Stimulated activated CD4-positive, alpha-beta T cell treated with anti-CD3 and anti-CD28 coated beads, Interleukin-2, amount 100 ng/mL, for 24 hours (primary cell): ENCODE measurements at places on chromosomes 2 and 18.
A peak's percentile ranks its signal among the peaks of the same experiment; 100 is the strongest.

DNA sequence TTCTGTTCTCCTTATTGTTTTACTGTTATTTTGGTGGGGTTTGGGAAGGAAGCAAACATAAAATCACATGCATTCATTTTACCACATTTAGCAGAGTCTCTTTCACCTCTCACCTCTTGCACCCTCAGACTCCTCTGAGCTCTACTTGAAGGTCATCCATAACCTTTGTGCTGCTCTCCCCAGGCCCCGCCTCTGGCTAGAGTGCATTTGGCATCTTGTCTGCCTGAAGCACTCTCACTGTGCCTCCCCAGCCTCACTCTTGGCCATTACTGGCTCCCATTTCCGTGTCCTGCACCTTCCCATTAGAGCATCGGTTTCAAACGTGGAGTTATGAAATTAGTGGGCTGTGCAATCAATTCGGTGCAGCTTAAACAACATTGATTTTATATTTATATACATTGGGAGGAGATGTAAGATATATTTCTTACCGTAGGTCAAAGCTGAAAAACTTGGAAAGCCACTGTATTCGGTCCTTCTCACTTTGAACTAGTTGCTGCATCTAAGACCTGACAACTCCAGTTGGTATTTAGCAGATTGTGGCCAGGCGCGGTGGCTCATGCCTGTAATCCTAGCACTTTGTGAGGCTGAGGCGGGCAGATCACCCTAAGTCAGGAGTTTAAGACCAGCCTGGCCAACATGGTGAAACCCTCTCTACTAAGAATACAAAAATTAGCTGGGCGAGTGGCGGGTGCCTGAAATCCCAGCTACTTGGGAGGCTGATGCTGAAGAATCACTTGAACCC is 6.9 kb upstream of the ZFAND2B start:
- DNase-seq, result no peak

DNA sequence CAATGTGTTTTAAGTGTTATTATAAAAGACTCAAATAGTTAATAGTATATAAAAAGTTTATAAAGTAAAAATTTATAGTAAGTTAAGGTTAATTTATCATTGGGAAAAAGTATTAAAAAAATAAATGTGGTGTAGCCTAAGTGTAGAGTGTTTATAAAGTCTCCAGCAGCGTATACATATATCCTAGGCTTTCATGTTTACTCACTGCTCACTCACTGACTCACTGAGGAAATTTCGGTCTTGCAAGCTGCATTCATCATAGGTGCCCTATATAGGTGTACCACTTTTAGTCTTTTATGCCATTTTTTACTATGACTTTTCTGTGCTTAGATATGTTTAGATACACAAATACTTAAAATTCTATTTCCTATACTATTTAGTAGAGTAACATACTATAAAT is 866.0 kb downstream of the CBLN2 start:
- DNase-seq, result no peak

GRCh38 chr2:239693330-239693729 is 292.5 kb upstream of the HDAC4 start:
- no peak for DNase-seq

DNA sequence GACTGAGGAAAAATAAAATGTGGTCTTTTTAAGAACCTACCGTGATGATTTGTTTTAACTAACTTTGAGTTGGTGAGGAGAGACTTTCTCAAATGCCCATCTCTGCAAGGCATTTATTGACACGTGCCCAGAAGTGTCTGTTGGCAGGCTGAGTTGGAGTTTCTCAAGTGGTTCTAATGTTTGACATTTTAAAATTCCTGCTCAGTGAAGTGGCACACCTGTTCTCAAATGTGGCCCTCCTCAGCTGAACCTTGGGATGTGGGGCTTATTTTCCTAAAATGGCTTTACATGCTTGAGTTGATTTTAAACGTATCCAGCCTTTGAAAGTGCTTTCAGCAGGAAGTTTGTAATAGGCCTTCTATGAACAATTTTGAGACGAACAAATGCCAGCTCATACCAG is 876 bp upstream of the CAVIN2 start:
- DNase-seq, result no peak

- DNase-seq, result no peak
Measured at GRCh38 chr2:100616841-100617390, 54.1 kb downstream of the PDCL3 start.

GRCh38 chr2:147614471-147614870 is 230.4 kb upstream of the ACVR2A start:
- no peak for DNase-seq

GRCh38 chr2:29527947-29528346 is 393.4 kb downstream of the ALK start:
- DNase-seq, result no peak

GRCh38 chr2:132652474-132652873 is 17.5 kb downstream of the LYPD1 start:
- no peak for DNase-seq

- no peak for DNase-seq
Measured at GRCh38 chr2:47653036-47653435, 129.9 kb upstream of the MSH6 start.

DNA sequence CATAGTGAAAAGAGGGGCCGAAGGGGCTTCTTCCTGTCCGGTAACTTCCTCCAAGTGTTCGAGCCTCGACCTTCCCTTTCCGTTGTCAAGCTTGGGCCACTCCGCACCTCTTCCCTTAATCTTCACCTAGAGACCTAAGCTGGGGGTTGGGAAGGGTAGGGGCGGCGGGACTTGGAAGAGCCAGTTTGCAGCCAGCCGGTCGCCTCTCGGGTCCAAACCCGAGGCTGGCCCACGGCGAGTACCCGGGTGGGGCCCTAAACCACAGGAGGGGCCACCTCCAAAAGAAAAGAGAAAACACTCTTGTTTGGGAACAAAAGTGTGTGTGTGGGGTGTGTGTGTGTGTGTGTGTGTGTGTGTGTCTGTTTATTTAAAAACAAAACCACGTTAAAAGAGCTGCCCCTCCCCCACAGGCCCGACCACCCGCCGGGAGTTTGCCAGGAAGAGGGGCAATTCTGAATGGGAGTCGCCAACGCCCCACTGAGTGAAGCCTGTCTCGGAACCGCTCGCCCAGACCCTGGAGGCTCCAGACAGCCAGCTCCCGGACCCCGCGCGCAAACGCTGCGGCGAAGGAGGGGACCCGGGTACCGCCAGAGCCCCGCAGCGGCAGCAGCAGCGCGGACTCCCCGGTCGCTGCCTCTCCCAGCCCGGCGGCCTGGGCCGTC is 488 bp upstream of the RHOB start:
- no peak for DNase-seq

GRCh38 chr2:171083451-171083850 is 77.2 kb downstream of the TLK1 start:
- no peak for DNase-seq

- no peak for DNase-seq
Measured at GRCh38 chr2:56505885-56506284, 322.1 kb downstream of the CCDC85A start.

- DNase-seq, result no peak
Measured at GRCh38 chr2:43837831-43838559, 644 bp downstream of the ABCG5 start.

DNA sequence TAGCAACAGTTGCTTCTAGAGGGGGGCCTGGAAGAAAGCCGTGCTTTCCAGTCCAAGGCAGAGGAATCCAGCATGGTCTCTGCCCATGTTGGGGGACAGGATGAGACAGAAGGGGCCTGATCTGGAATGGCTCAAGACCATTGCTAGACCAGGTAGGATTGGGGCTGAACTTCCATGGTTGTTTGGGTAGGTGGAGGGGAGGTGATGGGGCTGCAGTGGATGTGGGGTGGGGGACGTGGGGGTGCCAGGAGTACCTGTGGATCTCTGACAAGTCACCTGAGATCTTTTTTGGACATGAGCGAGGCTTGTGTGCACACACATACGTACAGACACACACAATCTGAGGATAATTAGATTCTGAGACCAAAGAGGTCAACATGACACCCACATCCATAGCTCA is 228.7 kb upstream of the SKOR2 start:
- no peak for DNase-seq

GRCh38 chr18:62715436-62715758 is at the start of gene PHLPP1:
TSS of gene PHLPP1 (plus strand) at chr18:62715541. CDS start at chr18:62715684, 143 bp downstream.
- DNase-seq, result no peak

DNA sequence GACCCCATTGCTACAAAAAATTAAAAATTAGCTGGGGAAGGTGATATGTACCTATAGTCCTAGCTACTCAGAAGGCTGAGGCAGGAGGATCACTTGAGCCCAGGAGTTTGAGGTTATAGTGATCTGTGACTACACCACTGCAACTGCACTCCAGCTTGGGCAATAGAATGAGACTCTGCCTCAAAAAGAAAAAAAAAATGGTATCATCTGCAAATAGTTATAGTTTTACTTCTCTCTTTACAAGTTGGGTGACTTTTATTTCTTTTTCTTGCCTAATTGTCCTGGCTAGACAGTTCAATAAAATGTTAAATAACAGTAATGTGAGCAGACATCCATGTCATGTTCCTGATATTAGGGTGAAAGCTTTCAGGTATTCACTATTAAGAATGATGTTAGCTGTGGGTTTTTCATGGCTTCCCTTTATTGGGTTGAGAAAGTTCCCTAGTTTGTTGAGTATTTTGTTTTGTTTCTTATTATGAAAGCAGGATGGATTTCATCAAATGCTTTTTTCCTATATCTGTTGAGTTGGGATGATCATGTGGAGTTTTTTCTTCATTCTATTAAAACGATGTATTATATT is 24.9 kb upstream of the ACOXL start:
- no peak for DNase-seq

DNA sequence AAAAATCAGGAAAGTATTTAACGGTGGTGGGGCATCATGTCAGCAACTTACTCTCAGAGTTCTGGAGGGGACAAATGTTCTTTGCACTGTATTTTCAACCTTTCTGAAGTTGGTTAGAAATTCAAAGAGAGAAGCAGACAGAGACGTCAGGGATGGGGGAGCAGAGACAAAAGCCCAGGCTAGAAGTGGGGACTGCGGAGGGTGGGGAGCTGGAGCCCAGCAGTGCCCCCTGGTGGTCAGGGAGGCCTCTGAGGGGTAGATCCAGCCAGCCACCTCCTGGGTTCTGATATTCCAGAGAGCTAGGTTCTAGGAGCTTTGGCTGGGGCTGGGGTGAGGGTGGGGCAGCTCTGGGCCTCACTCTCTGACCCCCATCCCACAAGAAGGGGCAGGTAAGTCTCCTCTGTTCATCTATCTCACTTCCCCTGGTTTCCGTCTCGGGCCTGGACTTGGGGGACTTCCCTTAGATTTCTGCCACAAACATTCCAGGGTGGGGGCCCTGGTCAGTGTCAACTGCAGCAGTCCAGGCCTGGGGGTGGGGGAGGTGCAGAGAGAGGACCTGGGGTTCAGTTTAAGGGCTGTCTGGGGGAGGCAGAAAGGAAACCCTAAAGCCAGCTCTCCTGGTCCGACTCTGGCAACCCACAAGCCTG is 8.9 kb downstream of the TNS1 start:
- peak; percentile 65 for DNase-seq
